ENCODE measurements at places on chromosomes 3 and 15.

- DNase-seq, result no peak
- no peak overlapping the region for H3K27ac ChIP-seq
- peaks cover 76% of the 10 kb centered on the region for H3K27me3 ChIP-seq
- no peaks in the 10 kb centered on the region for H3K36me3 ChIP-seq
Measured at GRCh38 chr3:10994306-10994705, 1.8 kb downstream of the SLC6A1 start.

- no peaks in the 10 kb centered on the region for H3K36me3 ChIP-seq
- no peaks in the 10 kb centered on the region for H3K27me3 ChIP-seq
- H3K4me1 ChIP-seq, result no peaks in the 10 kb centered on the region
- peak; percentile 79 for DNase-seq
Measured at GRCh38 chr3:194682694-194683310, 2.9 kb upstream of the FAM43A start.

DNA sequence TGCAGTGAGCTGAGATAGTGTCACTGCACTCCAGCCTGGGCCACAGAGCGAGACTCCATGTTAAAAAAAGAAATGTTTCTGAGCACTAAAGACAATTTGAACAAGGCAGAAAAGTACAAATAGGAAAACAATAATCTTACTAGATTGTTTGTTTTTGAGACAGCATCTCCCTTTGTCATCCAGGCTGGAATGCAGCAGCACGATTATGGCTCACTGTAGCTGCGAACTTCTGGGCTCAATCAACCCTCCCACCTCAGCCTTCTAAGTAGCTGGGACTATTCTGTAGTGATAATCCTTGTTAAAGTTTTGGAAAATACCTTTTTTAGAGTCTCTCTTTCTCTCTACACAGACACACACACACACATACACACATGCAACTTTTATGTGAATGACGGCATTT is 107.1 kb downstream of the LPP start:
- no peak overlapping the region for H3K4me3 ChIP-seq
- no peaks in the 10 kb centered on the region for H3K36me3 ChIP-seq
- H3K27ac ChIP-seq, result peak overlapping the region; percentile 86
- no peaks in the 10 kb centered on the region for H3K27me3 ChIP-seq
- H3K4me1 ChIP-seq, result peaks cover 75% of the 10 kb centered on the region

GRCh38 chr3:151322511-151322910 is 5.9 kb upstream of the GPR87 start:
- DNase-seq, result no peak
- no peak overlapping the region for H3K4me3 ChIP-seq
- H3K4me1 ChIP-seq, result no peaks in the 10 kb centered on the region
- H3K27me3 ChIP-seq, result no peaks in the 10 kb centered on the region

DNA sequence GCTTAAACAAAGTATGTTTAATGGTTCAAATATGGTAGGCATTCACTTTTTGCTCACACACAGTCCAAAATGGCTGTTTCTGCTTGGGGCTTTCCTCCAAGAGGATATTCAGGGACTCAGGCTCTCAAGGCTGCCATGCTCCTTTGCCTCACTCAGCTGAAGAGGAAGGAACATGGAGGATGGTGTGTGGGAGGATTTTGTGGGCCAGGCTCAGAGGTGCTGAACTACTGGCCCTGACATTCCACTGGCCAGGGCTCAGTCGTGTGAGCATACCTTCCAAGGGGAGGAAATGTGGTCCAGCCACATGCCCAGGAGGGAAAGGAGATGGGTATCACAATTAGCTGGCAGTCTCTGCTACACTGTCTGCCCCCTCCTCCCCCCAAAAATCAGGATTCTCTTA is 8.7 kb downstream of the PXYLP1 start:
- H3K27me3 ChIP-seq, result no peaks in the 10 kb centered on the region
- no peaks in the 10 kb centered on the region for H3K4me1 ChIP-seq
- no peak overlapping the region for H3K4me3 ChIP-seq
- no peak overlapping the region for H3K27ac ChIP-seq
- no peaks in the 10 kb centered on the region for H3K36me3 ChIP-seq
- DNase-seq, result no peak

DNA sequence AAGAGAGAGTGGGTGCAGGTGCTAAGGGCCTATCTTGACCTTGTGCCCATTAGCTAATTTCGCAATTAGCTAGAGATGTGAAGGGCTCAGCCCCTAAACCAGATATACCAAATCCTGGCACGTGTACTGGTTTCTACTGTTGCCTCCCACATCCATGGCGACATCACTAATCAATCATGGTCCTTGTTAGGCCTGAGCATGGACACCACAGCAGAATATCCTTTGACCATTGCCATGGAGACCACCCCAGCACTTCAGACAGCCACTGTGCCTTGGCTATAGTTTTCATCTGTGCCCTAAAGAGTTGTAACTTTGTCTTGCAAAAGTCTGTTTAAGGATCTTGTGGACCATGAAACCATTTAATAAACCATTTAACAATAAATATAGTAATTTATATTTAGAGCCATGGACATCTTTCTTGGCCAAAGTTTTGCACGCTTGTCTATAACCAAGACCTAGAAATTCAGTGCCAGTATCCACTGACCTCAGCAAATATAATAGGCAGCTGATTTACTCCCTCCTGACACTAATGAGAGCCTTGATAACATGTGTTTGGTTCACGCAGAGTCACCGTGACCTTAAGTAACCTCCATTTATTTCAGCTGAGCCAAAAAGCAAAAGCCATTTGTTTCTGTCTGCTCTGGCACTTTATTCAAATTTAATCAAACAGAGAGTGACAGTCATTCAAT is 43.4 kb downstream of the COLQ start:
- H3K27ac ChIP-seq, result no peak overlapping the region
- no peaks in the 10 kb centered on the region for H3K4me1 ChIP-seq
- no peaks in the 10 kb centered on the region for H3K27me3 ChIP-seq
- no peak overlapping the region for H3K4me3 ChIP-seq
- no peaks in the 10 kb centered on the region for H3K36me3 ChIP-seq

DNA sequence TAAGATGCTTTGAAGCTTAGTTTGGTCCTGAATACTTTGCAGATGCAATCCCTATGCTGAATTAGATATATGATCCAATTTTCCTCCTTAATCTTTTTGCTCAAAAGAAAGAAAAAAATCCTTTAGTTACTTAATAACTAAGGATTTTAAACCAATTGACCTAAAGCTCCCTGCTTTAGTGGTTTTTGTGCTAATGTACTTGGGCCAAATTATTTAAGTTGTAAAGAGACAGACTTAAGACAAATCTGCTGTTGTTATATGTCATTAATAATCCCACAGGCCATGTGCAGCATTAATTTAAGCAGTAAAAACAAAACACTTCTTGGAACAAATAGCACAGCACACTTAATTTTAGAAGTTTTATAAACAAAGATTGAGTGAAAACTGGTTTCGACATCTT is 776.1 kb upstream of the SEMA6D start:
- no peak overlapping the region for H3K27ac ChIP-seq
- H3K4me3 ChIP-seq, result no peak overlapping the region
- DNase-seq, result no peak
- H3K36me3 ChIP-seq, result no peaks in the 10 kb centered on the region

DNA sequence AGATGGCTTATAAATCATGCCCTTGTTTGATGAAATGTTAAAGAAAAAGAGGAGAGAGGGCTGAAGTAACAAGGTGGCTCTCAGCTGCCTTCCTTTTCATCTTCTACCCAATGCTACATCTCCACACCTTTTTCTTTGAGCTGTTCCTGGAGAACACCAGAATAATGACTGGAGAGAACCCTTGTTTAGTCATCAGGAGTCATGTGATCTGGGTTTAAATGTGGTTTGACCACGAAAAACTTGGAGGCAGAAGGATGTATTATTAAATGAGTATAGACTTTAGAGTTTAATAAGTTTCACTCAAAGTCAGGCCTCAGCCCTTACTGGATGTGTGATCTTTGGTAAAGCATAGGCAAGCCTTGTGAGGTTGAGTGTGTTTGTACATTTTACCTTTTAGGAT is 230.3 kb upstream of the TBL1XR1 start:
- peak overlapping the region; percentile 28 for H3K27ac ChIP-seq
- H3K36me3 ChIP-seq, result no peaks in the 10 kb centered on the region
- no peak overlapping the region for H3K4me3 ChIP-seq
- DNase-seq, result no peak

GRCh38 chr3:55826731-55827496 is 339.8 kb upstream of the WNT5A start:
- H3K27ac ChIP-seq, result no peak overlapping the region
- H3K27me3 ChIP-seq, result no peaks in the 10 kb centered on the region
- H3K4me3 ChIP-seq, result no peak overlapping the region
- H3K4me1 ChIP-seq, result no peaks in the 10 kb centered on the region

DNA sequence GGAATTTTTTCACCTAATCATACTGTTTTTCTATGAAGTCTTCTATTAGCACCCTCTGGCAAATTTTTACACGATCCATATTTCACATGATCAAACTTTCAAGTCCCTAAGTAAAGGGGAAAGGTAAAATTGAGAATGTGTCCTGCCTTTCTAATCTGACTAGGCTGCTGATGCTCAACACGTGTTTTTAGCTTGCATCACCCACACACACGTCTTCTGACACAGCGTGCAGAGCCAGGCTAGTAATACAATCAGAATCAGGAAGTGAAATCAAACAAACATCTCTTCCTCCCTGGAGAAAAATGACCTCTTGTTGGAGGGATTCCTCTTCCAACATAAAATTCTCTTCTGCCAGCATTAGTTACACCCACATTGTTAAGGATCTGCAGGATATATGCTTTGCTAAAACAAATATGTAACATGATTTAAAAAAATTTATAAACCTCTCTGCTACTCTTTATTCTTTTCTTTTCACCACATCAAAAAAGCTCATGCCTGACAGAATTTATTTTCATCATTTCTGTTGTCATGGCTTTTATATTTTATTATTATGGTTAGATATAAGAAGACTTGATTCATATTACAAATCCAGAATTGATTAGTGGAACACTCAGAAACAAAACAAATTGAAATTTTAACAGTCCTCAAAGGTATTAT is 122.4 kb downstream of the RAP2B start:
- H3K27ac ChIP-seq, result no peak overlapping the region
- H3K27me3 ChIP-seq, result no peaks in the 10 kb centered on the region
- DNase-seq, result peak; percentile 22
- no peak overlapping the region for H3K4me3 ChIP-seq
- H3K36me3 ChIP-seq, result no peaks in the 10 kb centered on the region

Measured in transverse colon (tissue), 4 donors.